ENCODE measurements at places on chromosomes 5 and 9.

- no peak for DNase-seq
These were observed 408.3 kb downstream of the SH3GL2 start for GRCh38 chr9:17987189-17987588.

- DNase-seq: no peak
These were observed 32.5 kb downstream of the ANXA1 start for GRCh38 chr9:73183917-73184861.

DNA sequence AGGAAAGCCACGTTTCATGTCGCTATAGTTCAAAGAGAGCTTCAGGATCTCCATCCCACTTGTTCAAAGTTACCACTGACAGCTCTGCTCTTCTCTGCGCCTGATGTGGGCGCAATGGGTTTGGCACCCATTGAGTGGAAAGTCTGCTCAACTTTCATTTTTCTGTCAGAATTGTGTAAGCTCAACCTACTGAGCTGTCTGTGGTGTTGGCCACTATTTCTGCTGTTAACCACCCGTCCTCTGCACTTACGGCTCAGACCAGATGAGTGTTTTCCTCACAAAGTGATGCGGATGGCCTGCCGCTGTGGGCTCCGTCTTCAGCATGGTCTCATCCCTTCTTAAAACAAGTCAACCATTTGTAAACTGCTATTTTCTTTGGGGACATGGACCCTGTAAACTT is 131.2 kb downstream of the WNK2 start:
- DNase-seq: no peak

DNA sequence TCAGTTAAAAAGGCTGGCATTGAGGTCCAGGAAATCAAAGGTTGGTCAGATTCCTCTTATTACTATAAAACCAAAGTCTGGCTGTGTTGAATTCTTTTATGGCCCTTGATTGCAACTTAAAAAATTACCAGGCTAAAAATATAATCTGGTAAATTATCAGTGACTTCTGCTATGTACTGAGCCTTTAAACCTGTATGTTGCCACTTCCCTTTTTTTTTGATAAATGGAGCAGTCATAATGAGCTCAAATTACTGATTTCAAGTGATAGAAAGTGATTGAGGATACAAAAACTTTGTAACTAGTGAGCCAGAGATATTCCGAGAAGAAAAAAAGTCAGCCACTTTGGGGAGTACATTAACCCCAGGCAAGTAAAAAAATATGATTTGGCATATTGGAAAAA is 100.1 kb downstream of the GIN1 start:
- DNase-seq: no peak

DNA sequence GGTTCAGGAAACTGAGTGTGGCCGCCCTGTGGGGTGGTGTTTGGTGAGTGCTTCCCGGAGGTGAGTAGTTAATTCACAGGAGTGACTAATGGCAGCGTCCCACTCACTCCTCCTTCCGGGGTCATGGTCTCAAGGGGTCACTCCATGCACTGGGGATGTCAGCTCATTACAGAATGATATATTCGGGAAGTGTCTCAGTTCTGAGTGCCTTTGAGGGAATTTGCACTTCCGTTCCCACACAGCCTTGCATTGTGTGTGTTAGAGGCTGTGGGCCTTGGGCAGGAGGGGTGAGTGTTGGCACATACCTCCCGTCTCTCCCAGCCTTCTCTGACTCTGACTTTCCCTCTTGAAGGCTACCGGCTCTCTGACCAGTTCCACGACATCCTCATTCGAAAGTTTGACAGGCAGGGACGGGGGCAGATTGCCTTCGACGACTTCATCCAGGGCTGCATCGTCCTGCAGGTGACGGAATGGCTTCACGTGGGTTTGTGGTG is 10.5 kb upstream of the AHRR start:
- DNase-seq: no peak

GRCh38 chr5:137190441-137190840 is 308.7 kb downstream of the SPOCK1 start:
- DNase-seq: no peak

All from mucosa of descending colon (tissue), 3 donors.